AML-193 (cell line): ENCODE measurements at places on chromosomes 1 and 21.

- peak; percentile 72 for DNase-seq
These were observed at the start of gene ATP1B1 for GRCh38 chr1:169106095-169106920. ATP1B1 (plus strand) TSS chr1:169106690; CDS start chr1:169106830, 140 bp downstream.

- no peak for DNase-seq
These were observed 6.0 kb downstream of the DYNLT5 start for GRCh38 chr1:66758241-66758755.

GRCh38 chr1:60502506-60502905, 428.9 kb upstream of the C1orf87 start:
- no peak for DNase-seq

DNA sequence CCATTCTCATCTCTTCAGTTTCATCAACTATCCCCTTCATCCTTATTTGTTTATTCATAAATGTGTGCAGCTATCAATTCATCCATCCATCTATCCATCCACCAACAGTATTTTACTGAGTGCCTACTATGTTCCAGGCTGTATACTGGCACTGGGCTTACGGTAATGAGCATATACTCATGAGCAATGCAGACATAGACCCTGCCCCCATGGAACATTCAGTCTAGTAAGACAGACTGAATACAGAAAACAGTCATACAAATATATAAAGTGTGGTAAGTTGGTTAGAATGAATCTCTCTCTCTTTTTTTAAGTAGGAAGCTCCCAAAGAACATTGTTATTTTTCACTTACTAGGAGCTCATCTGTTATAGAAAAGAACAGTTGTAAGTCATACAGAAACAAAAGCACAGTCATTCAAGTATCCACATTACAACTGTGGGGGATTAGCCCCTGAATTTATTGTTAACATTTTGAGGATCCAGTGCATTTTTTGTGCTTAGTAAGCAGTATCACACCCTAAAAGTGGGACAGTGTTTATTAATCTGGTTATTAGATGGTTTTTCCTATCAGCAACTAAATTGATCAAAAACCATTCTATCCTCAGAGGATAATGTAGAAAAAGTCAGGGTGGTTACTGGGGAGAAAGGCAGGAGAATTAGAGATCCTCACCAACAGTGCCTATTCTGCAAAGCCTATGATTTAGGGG, 3.6 kb downstream of the SLC16A4 start:
- no peak for DNase-seq

- peak; percentile 12 for DNase-seq
These were observed 330.9 kb downstream of the S1PR1 start for GRCh38 chr1:101567582-101568189.

- DNase-seq: no peak
These were observed 920.1 kb downstream of the LTN1 start for GRCh38 chr21:28072601-28073000.
